OCI-M1 (cell line): ENCODE measurements at places on chromosomes 11 and 22.

DNA sequence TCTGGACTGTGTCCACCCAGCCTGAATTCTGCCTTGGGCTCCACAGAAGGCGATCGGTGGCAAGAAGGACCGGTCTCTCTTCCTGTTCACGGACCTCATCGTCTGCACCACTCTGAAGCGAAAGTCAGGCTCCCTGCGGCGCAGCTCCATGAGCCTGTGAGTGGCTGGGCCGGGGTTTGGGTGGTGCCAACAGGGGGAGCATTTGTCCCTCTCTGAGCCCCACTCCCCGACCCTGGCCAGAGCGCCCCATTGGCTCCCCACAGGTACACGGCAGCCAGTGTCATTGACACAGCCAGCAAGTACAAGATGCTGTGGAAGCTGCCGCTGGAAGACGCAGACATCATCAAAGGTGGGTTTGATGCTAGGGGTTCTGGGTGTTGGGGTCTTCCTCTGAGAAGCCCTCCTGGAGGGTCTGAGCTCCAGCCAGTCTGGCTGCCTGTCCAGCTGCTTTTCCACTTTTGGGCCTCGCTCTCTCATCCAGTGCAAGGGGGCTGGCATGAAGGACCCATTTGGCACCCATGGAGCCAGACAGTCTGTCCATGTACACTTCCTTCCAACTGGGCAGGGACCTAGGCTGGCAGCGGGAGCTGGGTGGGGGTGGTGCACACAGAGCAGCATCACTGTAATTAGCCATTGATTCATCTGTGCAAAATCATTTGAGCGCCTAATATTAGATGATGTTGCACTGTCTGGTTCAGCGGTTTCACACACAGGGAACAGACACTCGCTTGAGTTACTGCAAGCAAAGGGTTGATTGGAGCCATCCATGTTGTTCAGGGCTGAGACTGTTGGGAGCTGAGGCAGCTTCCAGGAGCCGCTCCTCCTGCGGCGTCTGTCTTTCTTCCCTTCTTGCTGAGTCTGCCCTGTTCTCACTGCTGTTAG lies 19.0 kb upstream of the RELT start:
- DNase-seq, result no peak

DNA sequence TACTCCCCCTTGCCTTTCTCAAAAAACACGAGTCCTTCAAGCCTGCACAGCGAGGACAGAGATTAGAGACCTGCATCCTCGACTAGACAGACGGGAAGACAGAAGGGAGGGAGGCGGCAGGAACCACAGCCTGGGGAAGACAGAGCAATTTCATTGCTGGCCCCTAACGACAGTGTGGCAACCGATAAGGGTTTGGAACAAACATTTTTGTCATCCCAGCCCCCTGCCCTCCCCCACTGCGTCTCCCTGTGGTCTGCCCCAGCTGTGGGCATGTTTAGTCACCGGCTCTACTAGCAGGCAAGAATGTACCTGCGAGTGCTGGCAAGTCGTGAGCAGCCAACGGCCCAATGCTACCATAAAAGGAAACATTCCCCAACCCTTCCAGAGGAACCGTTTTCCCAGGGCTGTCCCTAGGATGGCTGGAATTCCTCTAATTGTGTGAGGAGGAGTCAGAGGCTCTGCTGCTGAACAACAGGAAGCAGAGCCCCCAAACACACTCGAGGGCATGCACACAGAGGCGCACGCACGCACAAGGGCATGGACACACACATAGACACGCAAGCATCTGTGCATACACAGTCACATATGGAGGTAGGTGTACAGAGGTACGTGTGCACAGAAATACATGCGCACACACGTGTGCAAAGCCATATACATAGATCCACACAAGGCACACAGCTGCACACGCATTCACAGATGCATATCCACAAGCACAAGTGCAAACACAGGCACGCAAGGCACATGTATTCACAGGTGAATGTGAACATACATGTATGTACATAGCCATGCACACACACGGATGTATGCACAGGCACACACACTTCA lies 58.3 kb downstream of the MYH9 start:
- peak; percentile 97 for DNase-seq

- peak; percentile 83 for DNase-seq
These were observed 36.9 kb upstream of the LINC01488 start for GRCh38 chr11:69444381-69445130.

DNA sequence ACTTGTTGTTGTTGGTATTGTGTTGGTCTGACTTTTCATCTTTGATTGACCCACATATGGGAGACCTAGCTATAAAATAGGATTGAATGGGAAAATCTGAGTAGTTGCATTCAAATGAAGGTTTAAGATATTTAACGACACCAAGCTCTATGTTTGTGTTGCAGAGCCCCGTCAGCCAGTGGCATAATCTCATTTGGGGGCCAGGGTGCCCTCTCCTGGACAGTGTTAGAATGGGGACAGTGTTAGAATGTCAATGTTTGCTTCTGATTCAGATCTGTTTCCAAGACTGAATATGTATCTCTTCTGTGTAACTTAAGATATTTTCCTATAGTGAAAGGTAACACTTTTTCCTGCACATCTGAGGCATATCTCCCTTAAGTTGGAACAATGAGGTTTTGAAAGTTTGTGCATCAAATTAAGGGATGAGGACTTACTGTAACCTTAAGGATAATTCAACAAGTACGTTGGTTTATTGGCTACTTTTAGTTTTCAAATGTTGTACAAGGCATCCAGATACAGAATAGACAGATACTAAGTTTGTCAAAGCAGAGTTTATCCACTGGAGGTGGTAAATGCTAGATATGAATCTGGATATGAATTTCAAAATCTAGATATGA lies 5.3 kb upstream of the OR52M1 start:
- DNase-seq, result peak; percentile 66

- DNase-seq, result no peak
These were observed 281.7 kb downstream of the NXPE2 start for GRCh38 chr11:114959953-114960505.

- DNase-seq, result peak; percentile 48
These were observed 13.6 kb downstream of the KCNJ5 start for GRCh38 chr11:128904656-128905344.

DNA sequence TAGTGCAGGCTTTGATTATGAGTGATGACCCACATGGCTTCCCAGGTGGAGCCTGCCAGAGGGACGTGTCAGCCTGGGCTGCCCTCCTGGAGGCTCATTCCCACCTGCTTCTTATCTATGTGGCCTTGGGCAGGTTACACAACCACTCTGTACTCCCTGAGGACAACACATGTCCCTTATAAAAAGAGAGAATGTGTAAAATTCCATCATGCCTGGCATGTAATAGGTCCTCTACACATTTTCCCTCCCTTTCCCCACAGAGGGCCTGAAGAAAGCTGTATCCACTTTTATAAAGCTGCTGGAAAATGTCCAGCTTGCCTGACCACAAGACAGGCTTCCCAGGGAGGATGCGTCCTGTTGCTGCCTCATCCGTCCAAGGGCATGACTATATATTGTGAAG lies 55.0 kb upstream of the VSTM5 start:
- no peak for DNase-seq

GRCh38 chr11:65084598-65085375 lies 765 bp downstream of the ZFPL1 start:
- DNase-seq, result no peak

- no peak for DNase-seq
These were observed 26.1 kb downstream of the SMCO4 start for GRCh38 chr11:93517041-93517440.

DNA sequence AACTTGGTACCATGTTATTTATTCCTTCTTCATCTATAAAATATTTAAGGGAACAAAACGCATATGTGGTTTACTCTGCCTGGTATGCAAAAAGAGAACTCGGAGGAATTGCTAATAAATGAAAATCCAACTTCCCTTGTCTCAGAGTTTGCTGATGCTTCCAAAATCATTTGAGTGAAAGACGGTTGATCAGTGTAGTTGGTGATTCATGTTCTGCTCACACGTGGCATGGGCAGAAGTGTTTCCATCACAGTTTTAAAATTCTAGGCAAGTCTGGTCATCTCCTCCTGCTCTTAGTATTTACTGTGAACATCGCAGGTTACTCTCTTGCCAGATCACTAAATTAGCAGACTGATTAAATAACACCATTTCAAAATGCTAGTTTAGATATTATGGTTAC lies 11.9 kb upstream of the PARVB start:
- DNase-seq, result no peak

DNA sequence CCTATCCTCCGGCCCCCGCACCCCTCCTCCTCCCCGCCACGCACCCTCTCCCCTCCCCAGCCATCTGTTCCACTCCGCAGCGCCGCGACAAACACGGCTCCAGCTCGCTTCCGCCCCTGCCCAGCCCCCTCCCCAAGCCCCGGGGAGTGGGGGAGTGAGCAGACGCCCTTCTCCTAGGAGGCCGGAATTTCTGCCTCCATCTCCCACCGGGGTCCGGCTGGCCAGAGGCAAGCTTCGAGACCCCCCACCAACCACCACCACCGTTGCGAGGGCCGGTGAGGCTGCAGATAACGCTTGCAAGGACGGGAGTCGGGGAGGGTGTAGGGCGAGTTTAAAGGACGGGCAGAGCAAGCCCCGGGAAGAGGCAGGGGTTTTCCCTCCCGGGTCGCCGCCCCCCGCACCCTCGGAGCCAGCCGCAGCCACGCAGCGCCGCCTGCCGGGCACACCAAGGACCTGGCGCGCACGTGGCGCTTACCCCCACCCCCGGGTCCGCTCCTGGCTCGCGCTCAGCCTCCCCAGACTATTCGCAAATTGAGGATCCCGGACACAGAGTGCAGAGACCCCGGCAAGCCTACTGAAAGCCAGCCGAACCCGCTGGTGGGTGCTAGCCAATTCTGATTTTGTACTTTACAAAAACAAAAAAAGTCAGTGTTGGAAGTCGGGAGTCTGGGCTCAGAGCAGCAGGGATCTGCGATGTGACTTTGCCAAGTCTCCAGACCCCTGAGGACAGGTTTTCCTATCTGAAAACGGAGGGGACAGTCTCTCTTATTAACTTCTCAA lies 22.6 kb downstream of the RTN4RL2 start:
- no peak for DNase-seq

DNA sequence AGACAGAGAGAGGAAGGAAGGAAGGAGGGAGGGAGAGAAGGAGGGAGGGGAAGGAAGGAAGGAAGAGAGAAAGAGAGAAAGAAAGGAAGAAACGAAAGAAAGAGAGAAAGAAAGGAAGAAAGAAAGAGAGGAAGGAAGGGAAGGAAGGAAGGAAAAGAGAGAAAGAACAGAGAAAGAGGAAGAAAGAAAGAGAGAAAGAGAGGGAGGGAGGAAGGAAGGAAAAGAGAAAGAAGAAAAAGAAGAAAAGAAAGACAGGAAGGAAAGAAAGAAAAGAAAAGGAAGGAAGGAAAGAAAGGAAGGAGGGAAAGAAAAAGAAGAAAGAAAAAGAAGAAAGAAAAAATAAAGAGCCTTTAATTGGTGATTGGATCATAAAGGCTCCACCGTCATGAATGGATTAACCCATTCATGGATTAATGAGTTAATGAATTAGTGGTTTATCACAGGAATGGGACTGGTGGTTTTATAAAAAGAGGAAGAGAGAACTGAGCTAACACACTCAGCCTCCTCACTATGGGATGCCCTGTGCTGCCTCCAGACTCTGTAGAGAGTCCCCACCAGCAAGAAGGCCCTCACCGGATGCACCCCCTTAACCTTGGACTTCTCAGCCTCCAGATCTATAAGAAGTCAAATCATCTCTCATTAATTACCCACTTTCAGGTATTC lies 9.0 kb upstream of the PLAAT2 start:
- DNase-seq, result peak; percentile 48

- DNase-seq, result no peak
These were observed 3.4 kb downstream of the E2F8 start for GRCh38 chr11:19237381-19237780.

GRCh38 chr22:18000441-18001039 lies 23.8 kb downstream of the MICAL3 start:
- peak; percentile 37 for DNase-seq

DNA sequence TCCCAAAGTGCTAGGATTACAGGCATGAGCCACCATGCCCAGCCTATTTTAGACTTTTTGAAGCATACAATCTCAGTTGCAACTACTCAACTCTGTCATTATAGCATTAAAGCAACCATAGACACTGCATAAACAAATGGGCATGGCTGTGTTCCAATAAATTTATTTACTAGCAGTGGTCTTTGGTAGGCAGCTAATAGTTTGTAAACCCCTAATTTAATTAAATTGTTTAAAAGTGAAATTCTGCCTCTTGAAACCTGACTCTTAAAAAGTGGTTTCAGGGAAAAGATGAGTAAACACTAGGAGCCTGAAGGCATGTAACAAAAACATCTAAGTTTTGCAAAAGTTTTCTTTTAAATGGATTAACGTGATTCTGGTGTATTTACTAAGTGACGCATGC lies 1364.5 kb downstream of the LRRC4C start:
- DNase-seq, result no peak

GRCh38 chr11:13635804-13636203 lies 32.7 kb upstream of the FAR1 start:
- peak; percentile 28 for DNase-seq

- no peak for DNase-seq
These were observed 129.2 kb upstream of the MTMR2 start for GRCh38 chr11:96052921-96053651.

GRCh38 chr11:127003260-127003981 lies 2.9 kb upstream of the KIRREL3 start:
- DNase-seq, result no peak

DNA sequence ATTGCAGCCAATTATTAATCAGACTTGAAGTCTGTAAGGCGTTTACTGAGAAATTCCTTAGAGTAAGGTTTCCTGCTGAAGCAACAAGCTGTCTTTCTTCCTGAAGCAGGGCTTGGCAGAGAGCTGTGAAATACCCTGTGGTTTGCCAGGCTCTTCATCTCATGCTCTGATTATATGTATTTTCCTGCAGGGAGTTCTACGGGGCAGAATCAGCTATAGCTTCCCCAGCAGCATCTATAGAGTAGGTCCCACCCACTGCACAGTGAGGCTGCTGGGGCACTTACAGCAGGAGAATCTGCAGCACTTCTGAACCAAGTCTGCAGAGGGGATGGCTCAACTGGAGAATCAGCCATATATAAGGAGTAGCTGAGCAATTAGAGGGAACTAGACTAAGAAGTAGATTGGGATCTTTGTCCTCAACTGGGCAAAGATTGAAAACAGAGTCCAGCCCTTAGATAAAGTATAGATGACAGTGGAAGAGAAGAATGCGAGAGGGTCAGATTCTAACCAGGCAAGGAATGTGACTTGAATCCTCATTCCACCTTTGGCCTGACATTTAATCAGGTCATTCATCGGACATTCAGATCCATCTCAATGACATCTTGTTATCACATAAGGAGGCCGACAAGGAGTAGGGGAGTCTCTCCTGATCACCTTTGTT lies 37.6 kb downstream of the CNTF start:
- DNase-seq, result no peak

- no peak for DNase-seq
These were observed 44.1 kb upstream of the RAB1B start for GRCh38 chr11:66224226-66224855.

DNA sequence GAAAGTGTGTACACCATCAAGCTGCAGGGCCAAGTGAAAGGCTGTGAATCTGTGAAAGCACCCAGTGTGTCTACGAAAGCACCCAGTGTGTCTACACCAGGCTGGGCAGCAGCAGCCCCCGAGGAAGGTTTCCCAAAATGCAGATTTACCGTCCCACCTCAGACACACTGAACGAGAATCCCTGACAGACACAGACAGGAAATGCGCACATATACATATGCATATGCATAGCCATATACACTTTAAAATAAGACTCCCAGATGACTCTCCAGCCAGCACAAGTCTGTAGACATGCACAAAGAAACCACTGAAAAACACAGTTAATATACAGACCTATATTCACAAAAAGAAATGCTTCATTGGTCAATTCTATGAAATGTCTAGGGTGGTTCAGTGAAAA lies 155.5 kb upstream of the OPCML start:
- DNase-seq, result no peak

GRCh38 chr22:50513175-50513574 lies 5.2 kb downstream of the NCAPH2 start:
- DNase-seq, result no peak

GRCh38 chr11:93540896-93541553 lies 2.2 kb downstream of the SMCO4 start:
- DNase-seq, result no peak
